ENCODE measurements at places on chromosomes 7 and 10.

DNA sequence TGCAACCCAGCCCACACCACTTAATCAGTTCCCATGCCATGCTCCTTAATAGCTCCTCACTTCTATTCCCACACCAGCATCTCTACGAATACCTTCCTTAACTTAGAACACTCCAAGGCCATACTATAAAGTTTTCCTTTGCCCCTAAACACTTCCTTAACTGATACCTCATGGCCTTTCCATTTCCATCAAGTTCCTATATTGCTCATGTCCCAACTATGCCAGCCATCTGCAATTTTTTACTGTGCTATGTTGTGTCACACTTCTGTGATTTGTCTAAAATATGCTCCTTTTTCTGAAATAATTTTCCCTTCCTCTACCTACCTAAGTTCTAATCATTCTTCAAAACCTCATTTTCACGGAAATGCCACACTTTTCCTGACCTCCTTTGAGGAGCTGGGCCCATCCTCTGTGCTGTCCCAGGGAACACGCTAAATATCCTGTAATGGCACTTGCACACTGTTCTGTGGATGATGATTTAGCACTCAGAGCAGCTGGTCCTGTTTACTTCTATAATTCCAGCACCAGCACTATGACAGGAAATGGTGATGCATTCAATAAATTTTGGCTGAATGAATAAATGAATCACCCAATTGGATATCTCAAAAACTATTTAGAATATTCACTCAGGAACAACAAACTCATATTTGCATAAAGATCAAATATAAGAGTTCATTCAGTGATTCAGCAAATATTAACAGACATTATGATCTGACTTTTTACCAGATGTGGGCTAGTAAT is 266.5 kb upstream of the HGF start:
- DNase-seq = no peak

GRCh38 chr7:3880228-3880987 is 579.4 kb downstream of the SDK1 start:
- no peak for DNase-seq

GRCh38 chr7:124403587-124403986 is 362.0 kb downstream of the GPR37 start:
- DNase-seq = no peak

- DNase-seq = no peak
Measured at GRCh38 chr7:129782818-129783583, 169.8 kb downstream of the UBE2H start.

- DNase-seq = no peak
Measured at GRCh38 chr10:78852466-78853240, 216.1 kb upstream of the ZMIZ1 start.

DNA sequence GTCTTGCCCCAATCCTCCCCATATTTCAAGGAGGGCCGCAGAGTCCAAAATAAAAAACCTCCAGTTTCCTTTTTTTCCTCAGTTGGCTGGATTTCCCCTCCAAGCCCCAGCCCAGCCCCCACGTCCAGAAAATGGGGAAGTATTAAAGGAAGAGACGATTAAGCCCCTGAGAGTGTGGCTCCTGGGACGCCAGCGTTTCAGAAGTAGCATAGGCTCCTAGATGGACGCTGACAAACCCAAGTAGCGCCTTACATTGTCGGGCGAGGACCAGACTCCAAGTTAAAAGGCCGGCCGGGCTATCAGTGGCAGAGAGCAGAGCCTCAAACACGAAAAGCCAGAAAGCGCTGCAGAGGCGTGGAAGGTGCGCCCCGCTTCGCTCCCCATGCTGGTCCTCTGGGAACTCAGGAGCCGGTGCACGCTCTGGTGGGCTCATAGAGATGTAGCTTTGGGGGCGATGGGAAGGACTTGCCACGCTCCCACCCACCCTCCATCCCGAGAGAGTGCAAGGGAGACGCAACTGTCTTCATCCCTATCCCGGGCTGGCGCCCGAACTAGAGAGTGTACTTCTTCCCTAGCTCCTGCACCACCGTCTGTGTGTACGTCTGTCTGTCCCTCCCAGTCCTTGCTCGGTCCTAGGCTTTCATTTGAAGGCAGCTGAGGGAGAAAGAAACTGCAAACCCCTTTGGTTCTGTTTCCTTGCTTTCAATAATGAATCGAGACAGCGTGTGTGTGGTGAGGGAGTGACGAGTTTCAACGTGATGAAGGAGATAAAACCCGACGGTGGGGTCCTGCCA is 6.3 kb upstream of the EMX2 start:
- DNase-seq = no peak

DNA sequence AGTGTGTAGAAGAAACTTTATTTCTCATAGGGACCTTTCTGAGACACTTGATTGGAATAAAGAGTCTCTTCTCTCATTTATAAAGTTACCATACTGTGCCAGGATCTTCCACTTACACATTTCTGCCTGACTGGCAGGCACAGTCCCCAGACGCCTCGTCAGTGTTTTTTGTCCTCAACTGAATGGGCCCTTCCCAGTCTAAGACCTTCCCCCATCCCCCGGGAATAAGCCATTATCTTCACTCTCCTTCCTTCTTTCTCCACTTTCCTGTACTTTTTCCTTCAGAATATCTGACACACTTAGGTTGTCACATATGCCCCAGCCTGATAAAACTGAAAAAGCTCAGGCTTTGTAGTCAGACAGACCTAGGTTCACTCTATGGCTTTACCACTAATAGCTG is 35.3 kb upstream of the KCNIP2 start:
- DNase-seq = no peak

GRCh38 chr7:158887594-158887993 is 31.2 kb downstream of the DYNC2I1 start:
- DNase-seq = no peak

All from activated naive CD8-positive, alpha-beta T cell treated with anti-CD3 and anti-CD28 coated beads, Interleukin-2, amount 50 U/mL, for 16 hours (primary cell).